ENCODE measurements at places on chromosomes 2 and 18.

GRCh38 chr18:11883153-11883552, 25.0 kb downstream of the MPPE1 start:
- peak; percentile 6 for DNase-seq

- DNase-seq, result no peak
Observed at GRCh38 chr2:106075048-106075447, 119.1 kb downstream of the UXS1 start.

DNA sequence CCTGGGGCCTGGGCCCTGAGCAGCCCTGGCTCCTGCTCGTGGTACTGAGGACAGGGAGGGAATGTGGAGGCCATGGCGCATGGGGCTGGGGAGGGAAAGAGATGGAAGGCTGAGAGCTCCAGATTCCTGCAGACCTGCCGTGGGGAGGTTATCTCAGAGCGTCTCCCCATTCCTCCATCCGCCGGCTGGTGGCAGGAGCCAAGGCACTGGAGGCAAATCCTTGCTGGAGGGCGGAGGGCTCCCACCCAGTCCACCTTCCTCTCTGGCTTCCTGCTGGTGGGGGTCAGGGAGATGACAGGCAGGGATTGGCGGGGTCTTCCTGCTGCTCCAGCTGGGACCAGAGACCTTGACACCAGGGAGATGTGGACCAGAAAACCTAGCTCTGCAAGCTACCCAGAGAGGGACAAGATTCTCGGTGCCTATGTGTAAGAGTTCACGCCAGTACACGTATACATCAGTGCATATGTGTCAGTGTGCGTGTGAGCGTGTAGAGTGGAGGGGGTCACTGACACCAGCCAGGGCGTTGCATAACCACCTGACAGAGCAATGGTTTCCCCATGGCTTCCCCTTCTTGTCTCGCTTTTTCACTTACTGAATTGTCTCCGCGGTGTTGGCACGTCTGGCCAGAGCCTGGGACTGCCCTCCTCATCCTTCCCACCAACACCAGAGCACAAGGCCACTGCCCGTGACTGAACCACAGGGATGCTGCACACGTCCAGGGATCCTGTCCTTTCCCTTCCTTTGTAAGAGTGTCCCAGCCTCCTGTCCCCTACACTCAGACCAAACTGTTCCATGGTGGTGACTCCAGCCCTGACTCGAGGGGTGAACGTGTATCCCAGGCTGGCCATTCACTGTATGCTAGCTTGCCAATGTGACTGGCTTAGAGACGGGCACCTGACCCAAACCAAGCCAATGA, 15.8 kb upstream of the SEMA4C start:
- no peak for DNase-seq

DNA sequence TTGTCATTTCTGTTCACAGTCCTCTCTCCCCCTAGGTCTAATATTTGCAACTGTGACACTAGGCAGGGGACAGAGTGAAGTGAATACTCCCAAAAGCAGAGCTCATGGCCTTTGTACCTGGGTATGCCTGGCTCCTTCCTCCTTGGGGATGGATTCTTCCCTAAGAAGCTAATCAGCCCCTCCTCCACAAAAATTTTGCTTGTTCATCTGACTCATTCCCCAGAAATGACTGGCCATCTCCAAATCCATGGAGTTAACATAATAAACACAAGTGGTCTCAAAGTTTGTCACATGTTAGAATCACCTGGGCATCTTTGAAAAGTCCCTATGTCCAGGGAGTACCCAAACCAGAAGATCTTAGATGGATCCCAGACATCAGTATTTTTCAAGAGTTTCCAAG, 65.3 kb downstream of the SUCLG1 start:
- no peak for DNase-seq

- no peak for DNase-seq
Observed at GRCh38 chr2:10241641-10242430, 60.9 kb upstream of the HPCAL1 start.

DNA sequence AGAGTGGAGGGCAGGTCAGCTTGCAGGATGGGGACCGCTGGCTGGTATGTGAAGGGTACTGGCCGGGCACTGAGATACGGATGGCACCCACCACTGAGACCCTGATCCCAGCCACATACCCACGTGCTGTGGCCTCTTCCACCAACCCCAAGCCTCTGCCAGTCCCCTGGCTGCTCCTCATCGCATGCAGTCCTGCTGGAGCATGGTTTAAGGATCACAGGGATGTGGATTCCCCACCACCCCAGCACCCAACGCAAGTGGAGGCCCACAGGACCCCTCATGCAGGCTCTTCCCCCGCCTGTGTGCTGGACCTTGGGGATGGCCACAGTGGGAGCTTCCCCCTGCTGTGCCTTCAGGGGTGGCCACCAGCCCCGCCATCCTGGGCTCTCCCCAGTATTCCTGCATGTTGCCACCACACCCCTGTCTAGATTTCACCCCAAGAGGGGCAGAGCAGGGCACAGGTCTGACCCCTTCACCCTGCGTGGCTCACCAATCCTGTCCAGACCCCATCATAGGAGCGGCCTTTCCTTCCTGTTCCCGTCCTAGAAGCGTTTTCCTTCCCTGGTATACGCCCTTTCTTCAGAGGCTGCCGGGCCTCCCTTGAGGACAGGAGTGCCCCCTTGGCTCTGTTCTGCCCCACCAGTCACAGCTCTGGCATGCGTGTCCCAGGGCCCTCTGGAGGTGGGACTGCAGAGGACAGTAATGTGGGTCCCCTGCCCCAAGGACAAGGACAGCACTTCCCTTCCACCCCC, 18.3 kb downstream of the MLPH start:
- no peak for DNase-seq

GRCh38 chr2:174322746-174323145, 12.0 kb upstream of the SP9 start:
- DNase-seq, result no peak

DNA sequence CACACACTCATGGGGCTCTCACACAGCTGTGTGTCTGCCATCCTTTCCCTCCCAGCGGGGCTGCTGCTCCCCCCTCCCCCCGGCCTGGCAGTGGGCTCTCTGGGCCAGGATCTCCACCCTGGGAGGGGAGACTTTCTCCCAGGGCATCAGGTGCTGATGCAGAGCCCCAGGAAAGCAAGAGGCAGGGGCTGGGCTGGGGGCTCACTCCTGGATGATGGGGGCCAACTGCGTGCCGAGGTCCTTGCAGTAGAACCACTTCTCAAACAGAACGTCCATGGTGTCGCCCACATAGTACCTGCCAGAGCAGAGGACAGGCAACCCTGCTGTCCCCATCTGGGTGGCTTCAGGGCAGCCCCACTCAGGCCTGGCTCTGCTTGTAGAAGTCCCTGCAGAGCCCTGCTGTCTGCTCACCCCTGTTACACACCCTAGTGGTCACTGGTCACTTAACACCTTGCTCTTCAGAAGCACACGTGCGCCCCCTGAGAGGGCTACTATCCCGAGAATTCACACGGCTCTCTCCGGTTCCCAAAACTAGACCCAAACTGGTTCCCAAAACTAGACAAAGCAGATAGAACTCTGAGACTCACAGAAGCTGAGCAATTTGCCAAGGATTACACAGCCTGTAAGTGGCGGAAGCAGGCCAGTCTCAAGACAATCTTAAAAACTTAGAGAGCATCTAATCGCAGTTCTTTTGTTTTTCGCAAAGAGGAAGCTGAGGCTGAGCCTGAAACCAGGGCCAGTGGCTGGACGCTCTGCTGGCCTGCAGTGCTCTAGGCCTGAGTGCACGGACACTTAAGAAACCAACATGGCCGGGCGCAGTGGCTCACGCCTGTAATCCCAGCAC, 6.6 kb upstream of the OXER1 start:
- DNase-seq, result peak; percentile 58

DNA sequence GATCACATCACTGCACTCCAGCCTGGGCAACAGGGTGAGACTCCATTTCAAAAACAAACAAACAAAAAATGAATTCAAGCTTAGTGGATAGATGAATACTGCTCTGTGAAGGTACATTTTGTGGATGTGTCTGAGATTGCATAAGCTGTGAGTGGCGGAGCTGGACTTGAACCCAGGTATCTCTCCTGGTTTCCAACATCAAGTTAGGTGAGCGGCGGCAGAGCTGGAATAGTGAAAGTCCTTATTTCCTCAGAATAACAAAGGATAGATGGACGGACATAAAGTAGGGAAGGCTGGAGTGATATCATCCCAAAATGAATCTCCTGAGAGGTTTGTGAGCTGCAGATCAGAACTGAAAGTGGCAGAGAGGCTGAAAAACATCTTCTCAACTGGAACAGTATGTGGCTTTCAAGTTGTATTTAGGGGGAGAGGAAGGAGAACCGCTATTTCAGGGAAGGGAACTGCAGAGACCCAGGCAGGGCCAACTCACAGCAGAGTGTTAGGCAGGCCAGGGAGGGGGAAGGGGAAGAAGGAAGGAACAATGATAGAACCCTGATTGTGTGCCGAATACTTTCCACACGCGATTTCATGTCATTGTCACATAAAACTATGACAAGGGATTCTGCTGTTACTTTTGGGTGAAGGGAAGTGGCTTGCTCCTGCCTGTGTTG, 106.2 kb downstream of the LPIN1 start:
- DNase-seq, result no peak

DNA sequence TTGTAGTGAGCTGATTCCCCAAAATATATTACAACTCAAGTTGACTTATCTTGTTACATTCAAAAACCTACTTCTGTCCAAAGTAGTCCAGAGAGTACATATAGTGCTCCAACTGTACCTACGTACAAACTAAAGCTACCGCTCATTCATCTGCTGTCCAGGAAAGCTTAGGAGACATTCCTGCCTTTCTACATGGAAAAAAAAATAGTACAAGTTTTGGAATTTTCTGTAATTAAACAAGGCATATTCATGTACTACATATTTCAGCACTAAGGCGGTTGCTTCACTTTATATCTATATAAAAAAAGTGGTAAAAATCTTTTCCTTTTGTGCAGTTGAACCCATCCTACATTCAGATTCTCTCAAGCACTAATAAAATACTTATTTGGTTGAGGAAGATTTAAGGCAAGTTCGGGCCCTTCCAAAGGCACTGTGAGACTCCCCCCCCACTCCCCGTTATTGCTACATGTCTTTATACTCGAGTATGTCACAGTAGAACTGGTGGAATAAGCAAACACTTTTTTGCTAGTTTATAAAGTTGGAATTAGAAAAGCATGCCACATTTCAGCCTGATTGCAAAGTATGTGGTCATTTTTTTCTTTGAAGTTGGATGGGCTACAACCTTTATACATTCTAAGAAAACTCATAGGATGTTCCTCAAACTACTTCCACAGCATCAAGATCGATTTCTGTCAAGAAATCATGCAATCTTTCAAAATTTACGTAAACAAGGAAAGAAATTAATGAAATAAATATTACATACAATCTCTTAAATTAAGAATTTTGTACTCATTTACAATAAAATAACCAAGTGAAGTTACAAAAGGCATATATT, 3.7 kb downstream of the ZFP36L2 start:
- DNase-seq, result no peak

All from endothelial cell of umbilical vein (primary cell).